ENCODE measurements at places on chromosomes 13 and 19. TPM values are rescaled to one million over a fixed set of nuclear protein-coding genes. Genes with fewer than 3 reads are reported as not detected.

KISS1R gene
- 0.17 TPM for total RNA-seq

WDR18 gene
- 52.5 TPM for total RNA-seq

ETFB gene
- 139 TPM for total RNA-seq

DNA sequence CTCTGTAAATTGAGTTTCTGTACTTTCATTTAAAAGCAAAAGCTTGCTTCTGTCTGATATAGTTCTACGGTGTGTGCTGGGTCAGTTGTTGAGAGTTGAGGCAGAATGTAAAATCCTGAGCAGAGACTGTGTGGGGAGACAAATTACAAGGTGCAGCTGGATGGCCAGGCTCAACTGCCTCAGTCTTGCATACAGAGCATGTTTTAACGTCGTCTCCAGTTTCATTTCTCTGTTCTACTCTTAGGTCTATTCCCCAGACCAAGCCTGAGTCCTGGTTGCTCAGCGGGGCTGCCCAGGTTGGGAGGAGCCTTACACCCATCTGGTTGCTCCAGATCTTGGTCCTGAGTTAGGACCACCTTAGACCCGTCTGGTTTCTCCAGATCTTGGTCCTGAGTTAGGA is 54.4 kb upstream of the MEDAG start:
- no peak for DNase-seq

DNA sequence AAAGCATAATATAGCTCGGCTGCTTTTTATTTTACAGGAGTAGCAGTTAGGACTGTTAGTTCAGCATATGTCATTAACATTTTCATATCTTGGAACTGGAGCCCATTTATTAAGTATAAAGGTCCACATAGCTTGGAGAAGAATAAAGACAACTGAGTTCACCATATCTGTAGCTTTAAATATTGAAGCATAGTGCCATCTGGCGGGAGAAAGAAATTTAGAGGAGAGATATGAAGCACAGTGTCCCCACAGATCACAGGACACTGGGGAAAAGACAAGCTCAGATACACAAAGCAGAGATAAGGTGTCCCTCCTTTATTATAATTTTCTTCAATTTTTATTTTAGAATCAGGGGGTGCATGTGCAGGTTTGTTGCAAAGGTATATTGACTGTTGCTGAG is 104.7 kb upstream of the FREM2 start:
- no peak for DNase-seq

- no peak for DNase-seq
Observed at GRCh38 chr19:15464394-15465385, at the start of gene RASAL3. Gene RASAL3, minus strand, starts transcription at chr19:15464544. Its CDS starts 186 bp downstream, at chr19:15464358.

DNA sequence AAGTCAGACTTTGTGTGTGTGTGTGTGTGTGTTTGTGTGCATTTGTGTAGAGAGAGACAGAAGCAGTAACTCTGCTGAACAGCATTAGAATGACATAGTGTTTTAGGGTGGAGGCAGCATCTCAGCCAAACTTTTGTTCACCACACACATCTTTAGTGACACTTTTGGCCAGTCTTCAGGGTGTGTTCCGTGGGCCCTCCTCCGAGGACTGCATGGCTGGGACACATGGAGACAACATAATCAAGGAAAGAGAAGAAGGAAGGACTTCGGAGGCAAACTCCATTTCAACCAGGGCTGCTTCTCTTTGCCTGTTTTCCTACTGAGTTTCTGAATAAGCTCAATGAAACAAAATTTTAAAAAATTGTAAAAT is 205.1 kb downstream of the LHFPL6 start:
- no peak for DNase-seq

GRCh38 chr13:39512687-39513086 is 90.3 kb downstream of the LHFPL6 start:
- DNase-seq, result no peak

GRCh38 chr13:99871249-99871898 is 100.2 kb downstream of the ZIC5 start:
- DNase-seq, result no peak
